ENCODE measurements at places on chromosomes 11 and 22.

DNA sequence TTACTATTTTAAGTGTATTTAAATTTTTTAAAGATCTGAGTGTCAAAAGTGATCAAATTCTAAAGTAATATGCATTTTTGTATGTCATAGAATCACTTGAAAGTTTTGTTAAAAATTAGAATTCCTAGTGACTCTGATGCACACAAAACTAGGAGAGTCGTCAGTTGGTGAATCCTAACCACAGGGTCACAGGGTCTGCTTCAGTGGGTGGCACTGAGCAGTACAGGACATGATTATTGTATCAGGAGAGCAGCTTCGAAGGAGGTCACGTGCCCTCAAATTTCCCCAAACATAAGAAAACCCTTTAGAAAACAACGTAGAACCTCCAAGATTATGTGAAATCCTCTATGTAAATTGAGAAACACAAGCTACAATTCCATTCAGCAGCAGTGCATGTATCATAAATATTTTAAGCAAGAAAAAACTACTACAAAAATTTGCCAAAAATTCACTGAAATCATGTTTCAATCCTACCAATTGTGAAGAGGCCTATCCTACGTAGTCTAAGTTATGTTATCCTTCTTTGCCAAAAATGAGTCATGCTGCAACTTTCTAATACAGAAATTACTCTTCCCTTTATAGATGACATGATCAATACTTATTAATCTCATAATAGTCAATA is 323.6 kb downstream of the AASDHPPT start:
- DNase-seq = no peak

GRCh38 chr11:101010899-101011298 is 118.7 kb downstream of the PGR start:
- DNase-seq = no peak

- no peak for DNase-seq
Observed at GRCh38 chr11:29293825-29294224, 723.0 kb downstream of the KCNA4 start.

DNA sequence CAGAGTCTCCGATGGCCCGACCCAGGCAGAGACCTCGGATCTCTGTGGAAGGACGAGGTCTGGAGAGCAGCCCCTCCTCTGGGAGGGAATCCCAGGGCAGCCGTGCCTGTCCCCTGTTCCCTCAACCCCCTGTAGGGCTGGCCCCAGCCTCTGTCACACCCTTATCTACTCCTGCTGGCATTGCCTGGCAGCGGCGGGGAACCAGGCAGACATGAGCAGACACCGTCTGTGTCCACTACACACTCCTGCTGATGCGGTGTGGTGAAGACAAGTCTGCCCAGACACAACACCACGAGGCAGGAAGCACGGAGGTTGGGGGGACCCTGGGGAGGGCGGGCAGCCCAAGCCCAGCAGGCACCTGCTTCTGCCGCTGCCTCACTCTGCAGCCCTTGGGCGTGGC is 52.5 kb upstream of the A4GALT start:
- no peak for DNase-seq

GRCh38 chr11:29024386-29024785 is 916.2 kb downstream of the METTL15 start:
- no peak for DNase-seq

DNA sequence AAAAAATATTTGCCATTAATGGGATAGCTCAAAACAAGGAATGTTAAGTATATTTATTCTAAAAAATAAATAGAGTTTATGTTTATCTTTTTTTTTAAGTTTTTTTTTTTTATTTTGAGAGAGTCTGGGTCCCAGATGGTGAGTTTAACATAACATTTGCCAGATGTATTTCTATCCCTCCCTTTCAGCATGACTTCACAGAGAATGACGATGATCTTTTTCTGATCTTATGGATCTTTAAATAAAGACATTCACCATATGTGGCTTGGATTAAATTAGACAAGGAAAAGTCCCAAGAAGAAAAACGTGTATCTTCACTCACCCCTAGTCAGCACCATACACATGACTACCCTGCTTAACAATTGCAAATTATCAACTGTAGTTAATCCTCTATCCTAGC is 839.8 kb upstream of the CNTN5 start:
- no peak for DNase-seq

DNA sequence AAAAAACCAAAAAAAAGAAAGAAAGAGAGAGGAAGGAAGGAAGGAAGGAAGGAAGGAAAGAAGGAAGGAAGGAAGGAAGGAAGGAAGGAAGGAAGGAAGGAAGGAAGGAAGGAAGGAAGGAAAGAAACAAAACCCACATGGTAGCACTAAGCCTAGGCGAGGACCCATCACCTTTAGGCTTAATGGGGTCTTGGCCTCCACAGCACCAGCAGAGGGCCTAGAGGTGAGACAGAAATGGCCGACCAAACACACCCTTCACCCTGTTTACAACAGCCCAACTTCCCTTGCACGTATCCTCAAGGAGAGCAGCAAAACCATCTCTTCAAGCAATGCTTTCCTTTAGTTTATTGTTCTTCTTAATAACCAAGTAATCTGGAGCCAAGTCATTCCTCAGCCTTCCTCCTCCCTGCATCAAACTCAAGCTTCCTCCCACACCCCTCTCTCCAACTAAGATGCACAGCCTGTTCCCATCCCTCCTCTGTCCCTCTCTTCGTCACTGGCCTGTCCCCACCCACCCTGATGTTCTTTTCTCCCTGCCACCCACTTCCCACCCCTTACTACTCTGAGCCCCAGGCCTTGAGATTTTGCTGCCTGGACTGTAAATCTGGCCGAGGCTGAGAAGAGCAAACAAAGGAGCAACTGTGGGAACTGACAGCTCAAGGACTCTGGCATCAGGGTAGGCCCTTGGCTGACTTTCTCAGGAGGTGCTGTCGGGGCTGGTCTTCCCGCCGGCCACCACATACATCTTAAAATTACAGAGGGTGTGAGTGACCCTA is 26.0 kb downstream of the POU2AF1 start:
- no peak for DNase-seq

- DNase-seq = no peak
Observed at GRCh38 chr11:56906683-56907148, 82.0 kb upstream of the OR5AK2 start.

DNA sequence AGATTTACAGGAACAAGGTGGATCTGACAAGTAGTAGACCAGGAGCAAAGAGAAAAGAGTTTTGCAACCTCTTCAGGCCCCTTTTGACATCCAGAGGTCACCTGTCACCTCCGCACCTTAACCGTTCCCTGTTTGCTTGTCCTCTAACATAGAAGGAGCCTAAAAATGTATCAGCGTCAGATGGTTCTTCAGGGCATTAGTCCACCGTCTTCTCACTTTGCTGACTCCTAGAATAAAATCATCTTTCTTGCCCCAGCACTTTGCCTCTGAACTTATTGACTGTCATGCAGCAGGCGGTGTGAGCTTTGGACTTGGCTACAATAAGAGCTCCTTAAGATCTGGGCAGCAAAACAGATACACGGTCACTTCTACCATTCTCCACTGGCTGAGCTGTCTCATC is 339.7 kb upstream of the B3GAT1 start:
- no peak for DNase-seq

GRCh38 chr11:100670140-100670539 is 16.9 kb upstream of the ARHGAP42 start:
- DNase-seq = no peak
